ENCODE measurements at places on chromosomes 1 and 21. TPM values are rescaled to one million over a fixed set of nuclear protein-coding genes. Genes with fewer than 3 reads are reported as not detected.

Gene SPAG17
- total RNA-seq = not detected

Gene CFHR1
- not detected for total RNA-seq

Gene S100B
- total RNA-seq = 37.5 TPM

Gene OR2T34
- total RNA-seq = not detected

Gene SPTA1
- total RNA-seq = not detected

Gene IPP
- 15.3 TPM for total RNA-seq

Gene RAD54L
- not detected for total RNA-seq

Gene PCNT
- total RNA-seq = 49.6 TPM

Gene HECTD3
- total RNA-seq = 23.9 TPM

Data from sigmoid colon (tissue), 7 donors.